ENCODE measurements at places on chromosomes 16 and 17.

GRCh38 chr17:5413682-5414081 lies 5.8 kb downstream of the NUP88 start:
- no peak for DNase-seq

GRCh38 chr16:85515830-85516397 lies 97.2 kb upstream of the GSE1 start:
- no peak for DNase-seq

DNA sequence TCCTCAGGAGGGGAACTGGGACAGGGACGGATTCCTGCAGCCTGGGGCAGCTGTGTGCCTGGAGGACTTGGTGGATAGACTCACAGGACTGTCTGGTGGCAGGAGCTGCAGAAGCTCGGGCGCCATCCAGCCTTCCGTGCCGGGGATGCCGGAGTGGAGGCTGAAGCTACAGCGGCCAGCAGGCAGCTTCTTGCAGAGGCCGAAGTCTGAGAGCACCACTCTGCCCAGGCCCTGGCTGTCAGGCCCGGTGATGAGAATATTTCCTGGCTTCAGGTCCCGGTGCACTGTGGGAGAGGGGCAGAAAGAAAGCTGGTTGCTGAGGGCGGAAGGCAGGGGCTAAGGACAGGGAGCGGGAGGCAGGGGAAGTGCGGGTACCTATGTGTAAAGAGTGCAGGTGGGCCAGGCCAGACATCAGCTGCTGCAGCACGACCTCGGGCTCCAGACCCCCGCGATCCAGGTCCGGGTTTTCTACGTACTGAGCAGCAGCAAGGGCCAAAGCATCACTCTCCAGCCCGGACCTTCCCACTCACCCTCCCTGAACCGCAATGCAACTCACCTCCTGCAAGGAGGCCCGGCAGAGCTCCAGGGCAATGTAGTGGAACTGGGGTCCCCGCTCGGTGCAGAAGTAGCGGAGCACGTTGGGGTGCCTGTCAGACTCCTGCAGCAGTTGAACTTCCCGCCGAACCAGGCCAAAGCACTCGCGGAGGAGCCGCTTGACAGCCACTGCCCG lies 16.1 kb downstream of the PLK1 start:
- DNase-seq: no peak

- DNase-seq: no peak
Measured at GRCh38 chr16:87303431-87303930, 13.7 kb downstream of the C16orf95 start.

- no peak for DNase-seq
Measured at GRCh38 chr17:21283482-21284318, 811 bp upstream of the MAP2K3 start.

DNA sequence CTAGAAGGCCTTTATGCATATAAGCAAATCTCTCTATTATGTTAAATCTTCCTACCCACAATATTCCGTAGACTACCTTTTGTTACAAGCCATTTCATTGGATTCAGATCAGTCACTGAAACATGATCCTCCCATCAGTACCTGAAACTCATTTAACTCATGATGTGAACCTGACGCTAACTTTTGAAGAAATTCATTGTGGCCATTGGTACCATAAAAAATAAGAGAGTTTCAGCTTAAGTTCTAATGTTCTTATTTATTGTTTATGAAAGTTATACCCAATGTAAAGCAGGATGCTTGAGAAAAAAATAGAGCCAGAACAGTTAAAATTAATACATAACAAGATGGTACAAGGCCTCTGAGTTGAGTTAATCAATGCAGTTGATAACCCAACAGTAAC lies 439.6 kb downstream of the KCNJ2 start:
- no peak for DNase-seq

- no peak for DNase-seq
Measured at GRCh38 chr17:56624309-56624708, 30.8 kb downstream of the NOG start.

- DNase-seq: no peak
Measured at GRCh38 chr16:59604354-59604753, 870.2 kb upstream of the GOT2 start.

DNA sequence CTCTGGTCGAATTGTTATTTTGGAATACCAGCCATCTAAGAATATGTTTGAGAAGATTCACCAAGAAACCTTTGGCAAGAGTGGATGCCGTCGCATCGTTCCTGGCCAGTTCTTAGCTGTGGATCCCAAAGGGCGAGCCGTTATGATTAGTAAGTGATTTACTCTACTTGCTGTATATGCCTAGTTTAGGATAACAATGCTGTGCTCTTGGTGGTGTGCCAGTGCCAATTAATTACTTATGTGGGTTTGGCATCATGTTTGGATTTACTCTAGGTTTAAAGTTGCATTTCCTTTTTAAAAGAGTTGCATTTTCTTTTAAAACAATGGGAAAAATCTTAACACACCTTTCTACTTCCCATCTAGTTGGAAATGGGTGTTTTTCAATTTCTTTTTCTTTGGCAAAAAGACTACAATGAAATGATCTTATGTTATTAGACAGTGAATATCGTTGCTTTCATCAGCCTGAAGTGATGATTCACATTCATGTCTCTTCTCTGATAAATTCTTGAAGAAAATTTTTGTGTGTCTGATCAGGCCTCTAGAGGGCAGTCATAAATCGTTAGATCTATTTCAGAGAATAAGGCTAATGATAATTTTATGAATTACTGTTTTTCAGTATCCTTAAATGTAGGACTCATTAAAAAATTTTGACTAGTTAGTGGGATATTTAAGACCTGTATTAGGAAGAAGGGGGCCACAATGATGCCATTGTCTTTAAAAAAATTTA lies 5.6 kb downstream of the SF3B3 start:
- DNase-seq: no peak

GRCh38 chr16:2912330-2913199 lies 834 bp downstream of the FLYWCH1 start:
- DNase-seq: peak; percentile 77

- no peak for DNase-seq
Measured at GRCh38 chr16:46923513-46924295, 39.5 kb downstream of the GPT2 start.

DNA sequence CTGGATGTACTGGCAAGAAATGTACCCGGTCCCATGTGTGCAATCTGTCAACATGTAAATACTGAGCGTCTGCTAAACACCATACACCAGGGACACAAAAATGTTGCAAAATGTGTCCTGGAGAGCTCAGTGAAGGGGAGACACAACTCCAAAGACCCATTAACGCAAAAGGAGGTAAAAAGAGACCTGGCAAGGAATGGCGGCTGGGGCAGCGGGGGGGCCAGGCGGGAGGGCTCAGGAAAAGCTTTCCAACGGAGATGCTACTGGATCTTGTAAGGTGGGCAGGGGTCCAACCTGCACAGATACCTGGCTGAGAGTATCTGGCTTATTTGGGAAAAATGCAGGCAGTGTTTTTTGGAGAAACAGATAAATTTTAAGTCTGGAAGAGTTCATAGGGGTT lies 40.7 kb downstream of the ADCY9 start:
- no peak for DNase-seq

- peak; percentile 62 for DNase-seq
Measured at GRCh38 chr17:10614536-10615155, 42.5 kb downstream of the MYH3 start.

DNA sequence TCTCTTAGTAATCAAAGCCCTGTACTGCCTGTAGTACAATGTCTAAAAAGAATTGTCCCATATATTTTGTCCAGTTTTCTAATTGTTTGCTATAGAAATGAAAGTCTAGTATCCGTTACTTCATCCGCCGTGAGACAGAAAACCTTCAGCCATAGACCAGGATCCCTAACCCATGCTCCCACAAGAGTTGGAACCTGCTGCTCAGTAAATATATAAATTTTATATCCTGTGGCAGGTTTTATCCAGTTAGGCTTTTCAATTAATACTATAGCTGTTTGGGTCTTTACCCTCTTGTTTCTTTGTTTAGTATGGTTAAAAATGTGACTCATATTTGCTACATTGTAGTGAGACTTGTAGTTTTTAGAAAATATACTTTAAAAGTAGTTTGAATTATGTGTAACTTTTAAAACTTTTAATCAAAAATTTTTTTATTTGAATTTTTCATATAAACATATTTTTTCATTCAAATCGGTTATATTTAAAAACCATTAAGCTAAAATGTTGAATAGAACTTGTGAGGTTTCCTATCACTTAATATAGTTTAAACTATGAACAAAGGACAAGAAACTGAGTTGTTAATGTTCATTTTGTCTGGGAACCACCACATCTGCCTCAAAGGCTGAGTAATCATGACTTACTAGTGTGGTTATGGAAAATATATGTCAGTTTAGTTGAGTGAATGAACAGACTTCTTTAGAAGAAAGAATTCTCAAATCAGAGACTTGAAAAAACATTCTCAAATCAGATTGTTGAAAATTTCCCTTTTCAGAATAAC lies 54.8 kb downstream of the VMP1 start:
- no peak for DNase-seq

DNA sequence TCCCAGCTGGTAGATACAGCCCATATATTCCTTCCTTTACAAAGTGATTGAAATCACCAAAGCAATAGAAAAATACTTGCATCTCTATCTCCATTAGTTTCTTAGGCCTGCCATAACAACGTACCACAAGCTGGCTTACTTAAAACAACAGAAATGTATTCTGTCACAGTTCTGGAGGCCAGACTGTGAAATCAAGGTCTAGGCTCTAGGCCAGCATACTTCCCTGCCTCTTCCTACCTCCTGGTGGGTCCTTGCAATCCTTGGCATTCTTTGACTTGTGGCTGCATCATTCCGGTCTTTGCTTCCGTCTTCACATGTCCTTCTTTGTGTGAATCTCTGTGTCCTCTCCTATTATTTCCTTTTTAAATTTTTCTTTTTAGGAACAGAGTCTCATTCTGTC lies 62.5 kb downstream of the ERCC4 start:
- no peak for DNase-seq

DNA sequence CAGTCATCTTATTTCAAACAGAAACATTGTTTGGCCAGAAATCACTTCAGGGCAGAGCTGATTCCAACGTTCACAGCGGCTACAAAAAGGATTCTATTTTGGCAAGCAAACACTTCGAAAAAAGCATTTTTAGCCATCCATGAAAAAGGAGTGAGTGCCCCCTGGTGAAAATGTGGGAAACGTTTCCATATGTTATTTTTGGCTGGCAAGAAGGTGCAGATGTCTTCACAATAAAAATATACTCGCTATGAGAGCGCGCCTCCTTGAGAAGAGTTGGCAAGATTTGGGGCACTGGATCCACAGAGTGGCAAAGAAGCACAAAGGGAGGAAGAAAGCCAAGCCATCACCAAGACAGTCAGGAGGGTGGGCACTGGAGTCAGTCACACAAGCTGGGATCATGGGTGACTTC lies 191.1 kb downstream of the CHD9NB start:
- DNase-seq: no peak

DNA sequence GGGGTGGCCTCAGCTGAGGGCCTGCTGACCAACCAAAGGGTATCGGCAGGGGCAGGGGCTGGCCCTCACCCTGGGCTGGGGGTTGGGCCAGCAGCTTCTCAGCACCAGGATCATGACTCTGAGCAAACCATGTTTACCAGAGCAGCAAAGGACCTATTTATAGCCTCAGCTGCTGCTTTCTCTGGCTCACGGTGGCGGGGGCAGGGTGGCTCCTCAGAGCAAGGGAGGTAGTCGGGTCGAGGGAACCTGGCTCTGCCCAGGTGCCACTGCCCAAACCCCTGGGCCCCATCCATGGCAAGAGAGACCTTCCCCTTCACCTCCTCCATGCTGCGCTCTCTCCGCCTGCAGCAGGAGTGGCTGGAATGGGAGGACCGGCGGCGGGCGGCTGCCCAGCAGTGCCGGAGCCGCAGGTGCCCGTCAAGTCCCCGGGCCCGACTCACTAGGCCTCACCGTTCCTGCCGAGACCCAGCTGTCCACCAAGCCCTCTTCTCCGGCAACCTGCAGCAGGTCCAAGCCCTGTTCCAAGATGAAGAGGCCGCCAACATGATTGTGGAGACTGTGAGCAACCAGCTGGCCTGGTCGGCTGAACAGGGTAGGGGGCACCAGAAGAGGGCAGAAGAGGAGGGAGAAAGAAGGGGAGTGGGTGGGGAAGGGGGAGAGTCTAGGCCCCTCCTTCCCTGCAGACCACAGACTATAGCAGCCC lies at the start of gene ASB16:
ASB16 (plus strand) TSS at position 206 of the 703 bp plus-strand sequence; CDS start at position 292, 86 bp downstream.
- DNase-seq: no peak

DNA sequence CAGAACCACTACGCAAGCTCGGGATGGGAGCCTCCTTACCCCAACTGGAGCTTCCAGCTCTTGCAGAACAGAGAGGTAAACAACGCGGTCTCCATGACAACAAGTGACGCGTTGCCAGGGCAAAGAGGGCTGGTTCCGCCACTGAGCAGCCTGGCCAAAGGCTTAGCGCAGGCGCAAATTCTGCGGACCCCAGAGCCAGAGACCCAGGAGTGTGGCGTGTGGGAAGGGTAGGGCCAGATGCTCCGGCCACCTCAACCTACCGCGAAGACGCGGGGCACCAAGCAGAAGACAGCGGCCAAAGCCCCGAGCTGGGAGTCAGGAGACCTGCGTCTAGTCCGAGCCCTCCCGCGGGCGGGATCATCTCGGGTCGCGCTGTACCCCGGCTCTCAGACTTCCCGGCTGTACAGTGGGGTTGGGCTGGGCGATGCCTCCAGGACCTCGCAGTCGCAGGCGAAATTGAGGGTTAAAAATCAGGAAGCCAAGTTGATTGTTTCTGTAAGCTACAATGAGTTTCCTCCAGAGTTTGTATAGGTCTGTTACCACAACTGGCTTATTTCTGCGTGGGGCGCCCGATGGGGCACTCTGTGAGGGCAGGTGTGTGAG lies at the start of gene TEKT1:
TEKT1 (minus strand) TSS at position 69 of the 603 bp plus-strand sequence. CDS start 1,353 bp downstream, outside the sequence.
- DNase-seq: peak; percentile 77

DNA sequence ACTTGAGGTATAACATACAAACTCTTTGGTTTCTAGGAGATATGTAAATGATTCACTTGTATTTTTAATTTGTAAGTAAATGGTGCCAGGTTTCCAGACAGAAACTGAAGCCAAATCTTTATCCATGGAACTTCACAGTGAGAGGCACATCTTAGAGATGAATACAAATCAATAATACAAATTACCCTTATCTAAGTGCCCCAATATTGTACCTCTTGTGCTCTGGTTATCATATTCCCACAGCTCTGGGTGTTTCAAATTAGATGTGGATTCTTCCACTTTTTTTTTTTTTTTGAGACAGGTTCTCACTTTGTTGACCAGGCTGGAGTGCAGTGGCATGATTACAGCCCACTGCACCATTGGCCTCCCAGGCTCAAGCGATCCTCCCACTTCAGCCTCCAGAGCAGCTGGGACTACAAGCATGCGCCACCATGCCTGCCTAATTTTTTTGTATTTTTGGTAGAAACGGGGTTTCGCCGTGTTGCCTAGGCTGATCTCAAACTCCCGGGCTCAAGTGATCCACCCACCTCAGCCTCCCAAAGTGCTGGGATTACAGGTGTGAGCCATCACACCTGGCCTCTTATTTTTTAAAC lies 38.0 kb upstream of the DHX40 start:
- DNase-seq: no peak

GRCh38 chr16:77679901-77680300 lies 42.4 kb upstream of the NUDT7 start:
- no peak for DNase-seq

- DNase-seq: no peak
Measured at GRCh38 chr16:57070424-57070823, 22.0 kb upstream of the CPNE2 start.

DNA sequence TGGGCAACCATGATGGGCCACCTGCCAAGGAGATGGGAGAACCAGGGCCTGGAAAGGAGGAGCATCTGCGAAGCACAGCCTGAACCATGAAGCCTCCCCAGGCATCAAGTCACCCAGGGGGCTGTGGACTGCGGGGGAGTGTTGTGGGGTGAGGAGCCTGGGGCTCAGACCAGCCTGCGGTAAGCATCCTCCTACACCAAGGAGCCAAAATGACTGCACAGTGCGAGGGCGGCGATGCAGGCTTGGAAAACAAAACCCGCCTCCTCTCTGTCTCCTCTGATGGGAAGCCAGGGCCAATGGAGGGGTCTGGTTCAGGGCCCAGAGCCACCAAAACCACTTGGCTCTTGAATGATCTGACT lies 18.1 kb upstream of the MAF start:
- DNase-seq: peak; percentile 75

Measured in activated CD8-positive, alpha-beta memory T cell treated with anti-CD3 and anti-CD28 coated beads for 24 hours (primary cell).